Iris pigment epithelial cell (primary cell): ENCODE measurements at places on chromosomes 5 and 9.

GRCh38 chr9:122070728-122071515, 22.2 kb downstream of the TTLL11 start:
- DNase-seq = no peak

GRCh38 chr5:174920906-174921550, 196.6 kb downstream of the MSX2 start:
- DNase-seq = no peak

DNA sequence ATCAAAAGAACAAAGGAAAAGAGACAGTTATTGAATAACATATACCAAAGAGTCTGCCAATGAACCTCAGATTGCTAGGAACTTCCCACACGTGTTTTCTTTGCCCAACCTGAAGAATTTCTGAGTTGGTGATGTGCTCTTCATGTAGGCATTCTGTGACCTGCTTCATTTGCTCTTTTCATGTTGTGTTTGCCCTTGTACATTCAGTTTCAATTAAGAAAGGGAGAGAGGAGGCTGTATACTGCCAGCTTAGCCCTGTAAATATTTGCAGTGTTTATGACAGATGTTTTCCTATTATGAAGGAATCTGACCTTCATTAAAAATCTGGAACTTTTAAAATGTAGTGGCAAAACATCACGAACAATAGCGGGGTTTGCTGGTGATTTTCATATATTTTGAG, 168.5 kb downstream of the GAS1 start:
- no peak for DNase-seq

DNA sequence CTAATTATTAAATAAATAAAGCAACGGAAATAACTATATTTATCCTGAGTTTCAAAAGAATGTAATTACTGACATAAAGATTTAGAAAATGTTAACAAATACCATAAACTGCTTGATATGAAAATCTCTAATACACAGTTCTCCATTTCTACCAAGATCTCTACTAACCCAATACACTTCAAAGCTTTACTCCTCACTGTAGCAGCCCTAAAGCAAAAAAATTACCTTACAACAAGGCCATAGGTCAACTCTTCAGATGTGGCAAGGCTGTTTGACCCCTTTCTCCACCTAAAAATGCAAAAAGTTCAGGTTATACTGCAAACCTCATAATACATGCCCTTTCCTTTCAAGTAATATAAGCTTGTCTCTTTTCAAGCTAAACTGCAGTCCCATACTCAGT, 96.7 kb downstream of the UGCG start:
- no peak for DNase-seq

- DNase-seq = no peak
These were observed 28.8 kb downstream of the EGFLAM start for GRCh38 chr5:38287124-38287523.
